ENCODE measurements at places on chromosomes 16 and 17. TPM values are rescaled to one million over a fixed set of nuclear protein-coding genes. Genes with fewer than 3 reads are reported as not detected.

The MYH8 gene
- not detected for total RNA-seq

The TERB1 gene
- 0.28 TPM for total RNA-seq

The ZFPM1 gene
- 5.6 TPM for total RNA-seq

The NDRG4 gene
- 0.66 TPM for total RNA-seq

The MED9 gene
- total RNA-seq: 21.6 TPM

The CDH8 gene
- total RNA-seq: 49.3 TPM

The PTX4 gene
- not detected for total RNA-seq

The RHBDL3 gene
- 0.80 TPM for total RNA-seq

The C17orf107 gene
- 2.7 TPM for total RNA-seq

All from A673 (cell line).